ENCODE measurements at places on chromosomes 1 and 21. TPM values are rescaled to one million over a fixed set of nuclear protein-coding genes. Genes with fewer than 3 reads are reported as not detected.

The EPHA8 gene
- not detected for total RNA-seq

The S100A3 gene
- total RNA-seq: 0.38 TPM

The C1QTNF12 gene
- total RNA-seq: 0.25 TPM

The CYP4Z1 gene
- total RNA-seq: under 0.01 TPM

The NOS1AP gene
- 0.13 TPM for total RNA-seq

Data from dermis microvascular lymphatic vessel endothelial cell (primary cell).